CD4-positive, alpha-beta T cell treated with Interleukin-4 for 1 hour (primary cell): ENCODE measurements at places on chromosomes 5 and 9.
A peak's percentile ranks its signal among the peaks of the same experiment; 100 is the strongest.

- DNase-seq = no peak
These were observed 503.6 kb upstream of the PAPPA start for GRCh38 chr9:115649991-115650472.

GRCh38 chr9:31210978-31211570 is 1173.4 kb upstream of the ACO1 start:
- no peak for DNase-seq

DNA sequence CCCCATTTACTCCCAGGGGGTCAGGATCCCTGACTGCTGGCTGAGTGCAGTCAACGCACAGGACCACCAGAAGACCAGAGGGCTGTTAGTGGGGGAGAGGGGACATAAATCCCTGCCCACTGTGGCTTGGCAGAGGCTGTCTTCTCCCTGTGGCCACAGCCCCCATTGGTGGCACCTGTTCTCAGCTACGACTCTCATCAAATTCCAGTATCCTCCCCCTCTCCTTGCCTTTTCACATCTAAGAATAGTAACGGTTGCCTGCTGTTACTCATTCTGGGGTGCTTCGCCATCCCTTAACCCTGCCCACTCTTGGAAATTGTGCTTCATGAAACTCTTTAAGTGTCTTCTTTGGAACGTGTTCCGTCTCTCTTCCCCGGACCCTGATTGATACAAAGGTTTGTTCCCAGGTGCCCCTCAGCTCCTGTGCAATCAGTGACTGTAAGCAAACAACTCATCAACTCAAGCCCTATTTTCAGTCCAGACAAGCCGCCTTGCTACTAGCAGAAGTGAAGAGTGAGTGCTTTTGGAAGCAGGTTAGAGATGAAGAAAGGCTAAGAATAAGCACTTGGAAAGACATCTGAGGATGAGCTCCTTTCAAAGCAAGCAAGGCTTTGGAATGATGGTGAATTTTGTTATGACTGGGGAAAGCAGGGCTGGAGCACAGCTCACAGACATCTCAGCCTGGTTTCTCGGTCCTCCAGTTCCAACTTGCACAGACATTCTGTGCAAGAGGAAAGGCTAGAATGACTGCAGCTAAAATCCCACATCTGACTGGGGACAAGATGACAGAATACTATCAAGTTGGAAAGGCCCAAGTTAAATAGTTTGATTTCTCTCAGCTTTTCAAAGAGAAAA is 22.9 kb upstream of the DENND1A start:
- DNase-seq = no peak

DNA sequence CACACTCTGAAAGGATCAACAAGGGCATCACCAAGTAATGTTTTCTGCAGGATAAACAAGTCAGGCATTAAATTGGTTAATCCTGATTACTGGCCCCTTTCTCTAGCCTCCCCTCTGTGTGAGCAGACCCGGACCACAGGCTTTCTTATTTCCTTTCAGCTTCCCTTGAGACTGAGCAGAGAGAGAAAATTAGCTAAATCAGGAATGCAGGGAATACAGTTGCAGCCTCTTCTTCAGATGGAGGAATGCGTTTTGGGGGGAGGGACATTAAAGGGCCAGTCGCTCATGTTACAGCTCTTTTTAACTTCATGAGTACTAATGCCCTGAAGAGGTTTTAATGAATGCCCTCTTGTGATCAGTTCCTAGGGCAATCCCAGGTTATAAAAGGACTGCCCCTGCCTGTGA is 19.8 kb downstream of the PCDHAC2 start:
- DNase-seq = no peak

DNA sequence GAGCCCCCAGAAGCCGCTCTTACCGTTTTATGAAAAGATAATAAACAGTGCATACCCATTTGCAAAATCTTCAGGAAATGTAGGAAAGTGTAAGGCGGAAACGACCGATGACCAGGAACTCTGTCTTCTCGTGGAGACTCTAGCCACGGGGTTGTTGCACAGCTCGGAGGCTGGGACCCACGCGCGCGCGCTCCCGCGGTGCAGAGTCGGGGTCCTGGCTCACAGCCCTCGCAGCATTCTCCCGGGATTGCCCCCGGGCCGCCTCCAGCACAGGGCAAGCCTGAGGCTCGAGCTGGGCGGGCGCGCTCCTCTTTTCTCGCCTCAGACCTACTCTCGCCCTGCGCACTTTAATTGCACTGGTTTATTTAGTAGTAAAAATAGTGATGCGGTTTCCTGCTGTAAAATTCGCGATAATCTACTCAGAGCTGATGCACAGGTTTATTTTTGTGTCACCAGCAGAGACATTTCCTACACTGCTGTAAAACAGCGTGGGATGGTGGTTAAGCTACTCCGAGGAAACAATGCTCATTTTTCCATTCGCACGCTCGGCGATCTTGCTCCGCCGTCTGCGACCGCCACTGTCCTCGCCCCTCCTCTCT is 15.5 kb downstream of the TRIM7 start:
- DNase-seq = peak; percentile 58

- no peak for DNase-seq
These were observed 2045.9 kb upstream of the WWC1 start for GRCh38 chr5:166245556-166245955.

DNA sequence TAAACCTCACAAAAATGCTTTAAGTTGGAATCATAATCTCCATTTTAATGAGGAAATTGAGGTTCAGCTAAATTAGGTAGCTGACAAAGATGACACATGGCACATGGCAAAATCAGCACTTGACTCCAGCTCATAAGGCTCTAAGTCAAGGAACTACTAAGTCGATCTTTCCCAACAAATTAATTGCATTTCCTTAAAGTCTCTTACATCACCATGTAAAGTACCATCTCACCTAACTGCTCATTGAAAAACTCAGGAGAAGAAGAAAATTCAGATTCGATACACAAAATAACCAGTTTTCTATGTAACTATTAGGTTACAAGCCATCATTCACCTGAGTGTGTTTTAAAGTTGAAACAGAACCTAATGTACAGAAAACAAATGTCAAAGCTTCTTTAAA is 85.8 kb upstream of the IFNE start:
- DNase-seq = no peak

GRCh38 chr5:143592648-143593047 is 189.2 kb upstream of the NR3C1 start:
- DNase-seq = no peak

GRCh38 chr9:119398350-119398749 is 29.1 kb upstream of the BRINP1 start:
- no peak for DNase-seq

GRCh38 chr9:36603006-36603405 is 30.3 kb downstream of the MELK start:
- DNase-seq = peak; percentile 15

DNA sequence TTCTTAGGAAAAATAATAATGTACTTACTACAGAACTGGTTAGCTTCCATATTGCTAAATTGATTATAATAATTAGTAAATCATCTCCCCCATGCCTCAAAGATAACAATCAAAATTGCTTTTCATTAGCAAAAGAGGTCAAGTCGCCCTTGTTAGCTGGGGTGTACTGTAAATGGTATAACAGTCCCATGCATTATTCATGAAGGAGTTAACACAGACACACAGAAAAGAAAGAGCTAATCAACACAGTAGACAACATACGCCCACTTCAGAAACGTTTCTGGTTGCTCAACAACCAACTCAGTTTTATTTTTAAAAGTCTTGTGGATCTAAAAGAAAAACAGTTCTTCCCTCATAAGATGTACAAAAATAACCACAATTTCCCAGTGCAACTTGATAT is 100.2 kb downstream of the MPDZ start:
- no peak for DNase-seq

DNA sequence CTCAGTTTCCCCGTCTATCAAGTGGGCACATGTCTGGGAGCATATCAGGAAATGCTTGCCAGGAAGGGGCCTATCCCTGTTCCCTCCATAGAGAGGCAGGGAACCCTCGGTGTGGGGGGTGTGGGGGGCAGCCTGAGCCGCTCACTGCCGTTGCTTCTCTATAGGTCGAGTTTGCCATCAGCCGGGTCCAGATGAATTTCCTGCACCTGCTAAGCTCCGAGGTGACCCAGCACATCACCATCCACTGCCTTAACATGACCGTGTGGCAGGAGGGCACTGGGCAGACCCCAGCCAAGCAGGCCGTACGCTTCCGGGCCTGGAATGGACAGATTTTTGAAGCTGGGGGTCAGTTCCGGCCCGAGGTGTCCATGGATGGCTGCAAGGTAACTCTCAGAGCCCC is 13.8 kb upstream of the ORM1 start:
- DNase-seq = peak; percentile 10

- peak; percentile 35 for DNase-seq
These were observed 75.5 kb downstream of the SEMA4D start for GRCh38 chr9:89422151-89422975.

GRCh38 chr5:157538311-157538710 is 37.3 kb downstream of the ADAM19 start:
- no peak for DNase-seq

- DNase-seq = peak; percentile 3
These were observed 75.9 kb upstream of the PRR16 start for GRCh38 chr5:120388016-120388781.

DNA sequence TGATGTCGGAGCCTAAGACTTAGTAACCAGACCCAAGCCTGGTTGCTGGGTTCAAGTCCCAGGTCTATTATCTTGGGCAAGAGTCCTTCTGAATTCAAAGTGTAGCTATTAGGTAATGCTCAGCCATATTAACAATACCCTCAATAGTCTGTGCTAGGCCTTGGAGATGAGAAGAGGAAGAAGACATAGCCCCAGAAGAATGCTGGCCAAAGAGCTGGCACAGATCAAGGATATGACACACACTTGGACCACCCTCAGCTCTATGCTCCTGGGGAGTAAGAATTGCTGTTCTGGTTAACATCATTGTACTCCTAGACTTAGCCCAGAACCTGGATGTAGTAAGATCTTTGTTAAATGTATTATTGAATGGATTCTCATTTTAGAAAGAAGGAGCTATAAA is 426.7 kb downstream of the CDK5RAP2 start:
- no peak for DNase-seq

- no peak for DNase-seq
These were observed 26.0 kb downstream of the SKP2 start for GRCh38 chr5:36177715-36178523.

GRCh38 chr5:149878371-149878770 is 66.2 kb downstream of the PDE6A start:
- DNase-seq = no peak

DNA sequence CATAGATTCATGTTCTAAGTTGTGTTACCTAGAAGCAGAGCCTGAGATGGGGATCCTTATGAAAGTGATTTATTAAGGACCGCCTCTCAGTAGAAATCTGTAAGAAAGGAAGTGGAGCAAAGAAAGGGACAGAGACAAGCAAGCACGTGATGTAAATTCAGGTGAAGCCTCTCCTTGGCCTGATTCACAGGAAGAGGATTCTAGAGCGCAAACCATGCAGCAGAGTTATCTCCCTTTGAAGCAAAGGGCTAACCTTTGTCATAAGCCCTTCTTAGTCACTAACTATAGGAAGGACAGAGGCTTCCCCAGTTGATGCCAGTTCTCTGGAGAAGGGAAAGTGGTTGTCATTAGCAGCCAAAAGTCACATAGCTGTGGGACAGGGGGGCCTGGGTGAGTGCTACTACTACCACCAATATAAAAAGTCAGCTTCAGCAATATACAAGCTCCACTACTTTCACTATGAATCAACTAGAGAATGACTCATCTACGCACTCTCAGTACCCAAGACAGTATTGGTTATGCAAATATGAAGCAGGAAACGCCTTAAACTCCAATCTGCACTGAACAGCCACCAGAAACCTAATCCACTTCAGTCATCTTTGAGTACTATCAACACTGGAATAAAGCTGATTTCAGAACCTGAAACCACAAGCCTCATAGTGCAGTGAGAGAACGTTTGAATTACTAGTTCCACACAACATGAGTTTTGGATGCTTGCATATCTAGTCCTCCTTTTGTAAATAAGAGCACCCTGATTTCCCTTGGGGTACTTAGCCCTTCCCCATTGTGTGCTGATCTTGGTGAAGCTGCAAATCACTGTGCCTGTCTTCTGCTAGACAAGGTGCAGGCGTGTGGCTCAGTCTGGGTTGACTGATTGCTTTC is 162.7 kb downstream of the ZNF608 start:
- peak; percentile 16 for DNase-seq

GRCh38 chr5:28234356-28234968 is 1196.1 kb upstream of the CDH9 start:
- DNase-seq = no peak

DNA sequence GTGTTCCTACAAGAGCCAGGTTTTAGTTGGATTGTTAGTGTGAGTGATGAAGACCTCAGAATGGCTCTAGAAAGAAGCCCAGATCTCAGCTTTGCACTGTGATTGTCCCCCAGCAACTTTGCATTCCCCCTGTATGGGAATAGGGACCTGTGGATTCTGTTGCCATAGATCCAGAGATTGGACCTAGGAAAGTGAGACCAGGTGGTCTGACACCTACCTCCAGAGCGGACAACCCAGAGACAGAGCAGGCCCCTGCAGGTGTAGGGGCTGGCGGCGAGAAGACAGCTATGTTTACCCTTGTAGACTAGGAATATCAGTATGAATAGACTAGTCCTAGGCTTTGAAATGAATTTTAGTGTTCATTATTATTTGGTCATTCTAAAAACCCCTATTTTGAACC is 53.6 kb downstream of the IRF1 start:
- DNase-seq = no peak

DNA sequence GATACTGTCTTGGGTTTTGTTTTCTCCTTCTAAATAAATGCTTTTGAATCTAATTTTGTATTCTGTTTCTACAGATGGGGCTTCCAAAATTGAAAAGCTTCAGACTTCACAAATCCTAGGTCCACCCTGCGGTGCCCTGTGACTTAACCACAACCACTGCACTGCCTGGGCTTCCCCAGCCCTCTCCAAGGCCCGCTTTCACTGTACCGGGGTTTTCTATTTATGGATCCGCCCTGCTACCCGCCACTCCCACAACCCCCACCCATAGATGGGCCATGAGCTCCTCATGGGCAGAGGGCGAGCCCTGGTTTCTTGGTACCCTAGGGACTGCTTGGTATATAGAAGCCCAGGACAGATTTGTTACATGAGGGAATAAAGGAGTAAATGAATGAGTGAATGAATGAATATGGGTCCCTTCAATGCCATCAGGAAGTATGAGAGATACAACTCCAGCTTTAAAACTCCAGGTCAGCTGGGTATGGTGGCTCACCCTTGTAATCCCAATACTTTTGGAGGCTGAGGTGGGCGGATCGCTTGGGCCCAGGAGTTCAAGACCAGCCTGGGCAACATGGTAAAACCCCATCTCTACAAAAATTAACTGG is 39.8 kb upstream of the NEK6 start:
- no peak for DNase-seq

DNA sequence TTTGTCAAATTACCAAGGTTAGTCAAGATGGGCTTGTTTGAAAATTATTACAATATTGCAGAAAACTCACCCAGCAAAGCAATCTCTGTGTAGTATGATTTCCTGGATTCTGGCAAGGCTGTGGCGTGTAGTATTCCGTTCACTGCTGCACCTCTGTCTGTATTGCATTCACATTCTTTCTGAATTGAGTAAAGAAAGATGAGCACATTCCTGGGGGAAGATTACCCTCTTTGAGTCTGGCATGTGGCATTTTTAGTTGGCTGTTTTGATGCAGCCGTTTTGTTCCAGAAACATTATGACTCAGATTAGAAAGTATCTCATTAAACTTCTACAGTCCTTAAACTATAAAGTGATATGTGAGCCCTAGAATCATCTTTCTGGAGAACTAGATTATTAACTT is 197.7 kb downstream of the TENT4A start:
- no peak for DNase-seq

GRCh38 chr5:167769846-167770413 is 521.5 kb upstream of the WWC1 start:
- no peak for DNase-seq
